ENCODE measurements at places on chromosomes 3 and 15. TPM values are rescaled to one million over a fixed set of nuclear protein-coding genes. Genes with fewer than 3 reads are reported as not detected.

Gene CCR8
- total RNA-seq, result not detected

Gene SOX14
- total RNA-seq, result 0.23 TPM

Gene MRAS
- total RNA-seq, result 9.1 TPM

Gene GRIP2
- total RNA-seq, result 4.5 TPM

Gene SKOR1
- total RNA-seq, result 0.17 TPM

Gene MYL3
- not detected for total RNA-seq

Gene ZPLD1
- total RNA-seq, result not detected

Gene FRMD4B
- 6.4 TPM for total RNA-seq

Gene P2RY13
- not detected for total RNA-seq

Gene SLC9A9
- total RNA-seq, result 1.6 TPM

Gene TF
- 0.76 TPM for total RNA-seq

Gene CCR5
- not detected for total RNA-seq

- DNase-seq, result no peak
Measured at GRCh38 chr15:39215015-39215414, 365.9 kb upstream of the THBS1 start.

DNA sequence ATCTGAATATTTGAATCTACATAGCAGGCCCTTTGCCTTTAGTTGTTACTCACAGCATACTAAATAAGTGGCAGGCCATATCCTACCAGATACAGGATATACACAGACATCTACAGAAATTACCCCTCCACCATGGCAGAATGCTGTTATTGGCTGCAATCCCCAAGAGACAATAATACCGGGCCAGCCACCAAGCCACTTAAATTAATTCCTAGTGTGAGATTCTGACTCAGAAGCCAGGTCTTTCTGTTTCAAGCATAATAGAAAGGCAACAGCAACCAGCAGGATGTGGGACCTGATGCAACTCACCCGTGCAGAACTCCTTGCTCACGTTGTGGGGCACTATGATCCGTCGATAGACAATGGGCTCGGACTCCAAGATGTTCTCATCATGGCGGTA is 39.8 kb downstream of the CLK3 start:
- no peak for DNase-seq

- DNase-seq, result no peak
Measured at GRCh38 chr3:172302203-172302602, 146.1 kb downstream of the GHSR start.

DNA sequence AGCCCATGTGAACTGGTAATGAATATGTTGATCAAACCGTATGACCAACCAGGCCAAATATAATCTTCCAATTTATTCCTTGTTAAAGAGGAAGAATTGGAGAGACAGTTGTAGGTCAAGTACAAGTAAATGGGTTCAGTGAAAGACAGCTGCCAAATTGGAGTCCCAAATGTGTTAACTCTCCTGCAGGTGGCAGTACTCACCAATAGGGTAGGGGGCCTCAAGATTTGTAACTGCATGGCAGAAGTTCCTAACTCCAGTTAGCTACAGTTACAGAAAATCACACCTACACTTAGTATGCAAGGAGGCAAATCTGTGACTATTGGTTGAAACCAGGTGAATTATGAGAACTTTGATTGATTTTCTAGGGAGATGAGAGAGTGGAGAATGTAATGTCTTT is 278.0 kb downstream of the ZBBX start:
- peak; percentile 76 for DNase-seq

GRCh38 chr3:197076415-197076814 is 46.8 kb upstream of the MELTF start:
- DNase-seq, result no peak

DNA sequence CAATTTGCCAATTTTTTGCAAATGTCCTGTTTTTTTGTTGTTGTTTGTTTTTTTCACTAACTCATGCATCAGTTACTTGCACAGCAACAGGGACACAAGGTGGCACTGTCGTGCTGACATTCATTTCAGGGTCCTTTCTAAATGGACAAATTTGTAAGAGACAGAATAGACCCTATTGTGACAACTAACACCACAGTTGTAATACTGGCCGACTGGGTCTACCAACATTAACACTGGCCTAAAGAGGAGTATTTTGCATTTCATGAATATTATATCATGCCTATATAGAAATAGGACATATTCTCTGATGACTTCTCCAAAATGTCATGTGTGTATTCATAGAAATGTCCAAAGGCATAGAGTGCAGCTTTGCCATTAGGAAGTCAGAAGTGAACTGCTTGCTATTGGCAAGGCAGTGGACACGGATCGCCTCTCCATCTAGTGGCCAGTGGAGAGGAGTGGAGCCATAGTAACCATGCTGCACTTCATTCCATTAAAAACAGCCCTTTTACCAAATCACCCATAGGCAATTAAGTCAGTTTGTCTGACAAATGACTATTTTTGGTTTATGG is 54.8 kb downstream of the ZBTB20 start:
- DNase-seq, result peak; percentile 68

DNA sequence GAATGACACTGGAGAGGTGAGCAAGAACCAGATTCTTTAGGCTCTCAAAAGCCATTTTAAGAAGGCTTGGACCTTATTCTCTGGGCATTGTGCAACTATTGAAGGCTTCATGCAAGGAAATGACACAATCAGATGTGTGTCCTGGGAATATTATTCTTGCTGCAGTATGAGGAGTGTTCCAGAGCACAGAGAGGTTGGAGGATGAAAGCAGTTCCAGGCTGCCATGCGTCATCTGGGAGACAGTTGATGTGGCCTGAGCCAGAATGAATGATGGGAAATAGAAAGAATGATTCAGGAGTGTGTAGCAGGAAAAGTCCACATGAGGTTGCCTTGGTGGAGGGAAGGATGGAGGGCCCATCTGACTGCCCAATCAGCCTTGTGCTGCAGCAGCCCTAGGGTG is 123.1 kb downstream of the CHCHD6 start:
- DNase-seq, result no peak

GRCh38 chr3:56894881-56895431 is 93.2 kb upstream of the ARHGEF3 start:
- no peak for DNase-seq

- DNase-seq, result no peak
Measured at GRCh38 chr3:183156266-183156665, 6.3 kb downstream of the LAMP3 start.

DNA sequence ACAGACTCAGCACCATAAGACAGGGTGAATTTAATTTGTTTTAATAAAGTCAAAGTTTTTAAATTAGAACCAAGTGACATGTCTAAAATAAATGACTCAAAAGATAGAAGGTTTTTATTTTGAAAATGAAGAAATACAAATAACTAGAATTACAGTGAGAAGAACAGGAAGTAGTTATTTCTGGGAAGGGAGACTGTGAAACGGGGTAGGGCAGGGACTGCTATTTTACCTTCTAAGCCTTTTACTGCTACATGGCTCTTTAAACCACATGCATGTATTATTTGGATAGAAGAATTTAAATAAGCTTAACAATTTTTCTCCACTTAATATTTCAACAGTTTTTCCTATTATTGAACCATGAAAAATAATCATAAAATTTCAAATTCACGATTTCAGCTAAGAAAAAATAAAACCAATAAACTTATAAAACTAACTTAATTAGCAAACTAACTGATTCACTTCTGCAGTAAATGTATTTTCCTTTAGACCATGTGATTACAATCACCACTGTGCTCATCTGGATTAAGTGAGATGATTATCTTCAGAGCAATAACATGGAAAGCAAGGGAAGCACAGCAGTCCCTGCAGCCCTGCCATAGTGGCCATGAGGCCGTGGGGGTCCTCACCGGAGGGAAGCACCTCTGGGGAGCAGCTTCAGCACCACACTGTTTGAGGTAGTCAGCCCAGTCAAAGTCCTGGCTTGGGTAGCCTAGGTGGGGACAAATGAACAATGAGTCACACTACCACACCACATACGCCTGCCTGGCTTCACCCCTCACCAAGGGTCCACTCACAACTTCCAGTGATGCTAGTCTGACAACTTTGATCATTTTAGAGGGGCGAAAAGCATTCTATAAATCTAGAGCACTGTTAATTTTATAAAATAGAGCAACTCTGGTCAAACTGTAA is 28.3 kb upstream of the STIMATE start:
- no peak for DNase-seq

GRCh38 chr3:29430558-29430971 is 149.7 kb downstream of the RBMS3 start:
- DNase-seq, result peak; percentile 44

DNA sequence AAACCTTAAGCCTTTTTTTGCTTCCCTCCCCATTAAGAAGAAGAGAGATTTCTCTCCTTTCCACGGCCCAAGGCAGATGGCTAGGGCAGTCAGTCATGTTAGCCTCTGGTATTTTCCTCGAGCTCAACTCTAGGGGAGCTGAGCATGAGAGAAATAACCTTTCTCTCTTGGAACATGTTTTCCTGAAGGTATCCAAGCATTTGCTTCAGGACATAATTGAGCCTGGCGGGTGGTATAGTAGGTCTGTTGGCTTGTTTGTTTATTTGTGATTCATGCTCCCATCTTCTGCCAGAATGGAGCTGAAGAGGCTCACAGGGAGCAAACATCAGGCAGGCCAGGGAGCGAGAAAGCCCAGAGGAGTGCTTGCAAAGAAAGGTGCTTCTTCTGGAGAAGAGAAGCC is 102.5 kb downstream of the MESD start:
- peak; percentile 10 for DNase-seq

DNA sequence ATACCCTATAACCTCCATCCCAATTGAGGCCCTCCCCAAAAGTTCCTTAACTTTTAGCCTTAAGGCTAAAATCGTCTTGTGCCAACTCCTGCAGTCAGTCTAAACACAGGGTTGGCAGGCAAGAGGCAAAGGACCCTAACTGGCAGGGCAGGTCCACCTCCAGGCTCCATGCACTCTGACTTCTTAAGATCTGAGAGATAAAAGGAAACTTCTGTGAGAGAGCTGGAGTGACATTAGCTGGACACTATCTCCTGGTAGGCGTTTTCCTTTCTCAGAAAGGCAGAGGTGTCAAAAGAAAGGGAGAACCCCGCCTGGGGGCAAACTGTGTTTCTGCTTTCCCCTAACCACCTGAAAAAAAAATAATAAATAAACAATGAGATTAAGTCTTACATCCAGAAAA is 3.6 kb downstream of the CHSY1 start:
- no peak for DNase-seq

DNA sequence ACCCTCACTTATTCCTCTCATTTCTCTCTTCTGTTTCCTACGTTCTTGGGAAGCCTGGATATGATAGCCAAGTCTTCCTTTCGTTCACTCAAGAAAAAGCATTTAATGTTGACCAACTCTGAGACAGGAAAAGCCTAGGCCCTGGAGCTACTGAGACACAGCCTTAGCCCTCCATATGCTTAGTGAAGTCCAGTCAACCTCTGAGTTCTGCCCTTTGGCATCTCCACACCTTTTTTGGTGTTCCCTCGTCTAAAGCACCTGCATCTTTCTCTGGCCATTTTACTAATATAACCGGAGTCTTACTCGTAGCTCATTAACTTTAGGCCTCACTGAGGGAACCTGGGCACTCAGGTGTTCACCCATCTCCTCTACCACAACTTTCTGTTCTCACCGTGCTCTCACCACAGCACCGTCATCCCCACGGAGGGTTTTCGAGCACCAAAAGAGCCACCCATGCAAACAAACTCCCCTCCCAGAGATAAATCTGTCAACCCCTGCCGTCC is 632 bp downstream of the MTHFS start:
- no peak for DNase-seq

DNA sequence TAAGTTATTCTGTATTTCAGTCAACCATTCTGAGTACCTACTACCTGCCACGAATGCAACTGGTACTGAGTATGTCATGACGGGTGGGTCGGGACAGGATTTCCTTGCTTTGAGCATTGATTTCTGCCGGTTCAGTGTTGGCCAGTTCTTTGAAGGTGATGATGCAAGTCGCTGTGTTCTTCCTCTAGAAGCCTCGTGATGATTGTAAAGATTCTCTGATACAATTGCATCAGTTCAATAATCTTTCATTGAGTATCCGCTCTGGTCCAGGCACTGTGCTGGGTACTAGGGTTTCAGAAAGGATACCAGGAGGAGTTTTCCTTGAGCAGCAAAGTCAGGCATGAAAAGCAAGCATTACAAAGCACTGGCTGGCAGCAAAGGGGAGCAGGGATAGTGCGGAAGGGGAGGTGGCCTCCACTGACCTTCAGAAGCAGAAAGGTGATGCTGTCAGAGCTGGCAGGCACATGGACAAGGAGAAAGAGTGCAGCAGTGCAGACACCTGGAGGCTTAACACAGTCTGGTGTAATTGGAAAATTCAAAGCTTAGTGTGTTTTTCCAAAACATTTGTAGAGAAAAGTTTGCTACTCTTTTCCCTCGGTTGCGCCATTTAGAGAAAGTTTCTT is 100.1 kb downstream of the RPL39L start:
- DNase-seq, result no peak

DNA sequence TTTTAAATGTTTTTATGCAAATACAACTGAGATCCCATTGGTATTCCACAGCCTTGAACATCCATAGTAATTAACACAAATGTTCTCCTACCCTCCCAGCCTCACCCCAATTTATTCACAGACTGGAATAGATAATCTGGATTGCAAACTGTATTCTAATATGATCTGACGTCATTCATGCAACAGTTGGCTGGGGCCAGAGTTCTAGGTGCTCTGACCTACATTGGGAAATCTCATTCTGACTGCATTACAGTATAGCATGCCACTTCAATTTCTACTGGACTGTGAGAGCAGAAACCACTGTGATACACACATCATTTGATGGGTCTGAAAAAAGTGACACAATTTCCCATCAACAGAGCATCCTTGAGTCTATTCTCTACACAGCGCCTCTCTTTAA is 403.1 kb downstream of the MAGI1 start:
- DNase-seq, result no peak

DNA sequence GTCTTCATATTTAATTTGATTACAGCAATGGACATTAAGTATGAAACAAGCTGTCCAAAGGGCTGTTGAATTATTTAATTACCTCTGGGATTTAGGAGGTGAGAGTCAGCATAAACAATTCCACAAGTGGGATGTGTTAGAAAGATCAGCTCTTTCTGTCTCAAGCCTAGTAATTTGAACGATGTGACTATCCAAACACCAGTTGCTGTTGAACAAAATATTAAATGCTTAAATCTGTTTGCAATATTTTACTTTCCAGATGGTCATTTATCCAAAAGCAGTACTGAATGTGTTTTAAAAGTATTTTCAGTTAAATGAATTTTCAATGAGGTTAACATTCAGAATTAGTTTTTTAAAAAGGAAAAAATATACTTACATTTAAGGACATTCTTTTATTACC is 12.7 kb downstream of the KCNAB1 start:
- DNase-seq, result no peak

DNA sequence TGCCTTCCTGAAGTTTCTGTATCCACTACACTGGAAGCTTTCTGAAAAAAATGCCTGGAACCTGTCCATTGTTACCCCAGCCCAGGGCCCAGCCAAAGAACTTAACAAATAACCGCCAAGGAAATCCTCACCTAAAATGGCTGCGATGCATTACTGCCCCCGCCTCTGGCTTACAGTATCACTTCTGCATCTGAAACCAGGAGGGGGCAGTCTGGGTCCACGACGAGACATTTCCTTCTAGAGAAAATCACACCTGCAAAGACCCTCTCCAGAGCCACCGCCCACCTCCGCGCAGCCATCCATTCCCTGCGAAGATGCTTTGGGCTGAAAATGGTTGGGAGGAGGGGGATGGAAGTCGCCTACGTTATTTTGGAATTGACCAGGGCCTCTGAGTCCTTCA is 22.4 kb upstream of the CELF6 start:
- peak; percentile 94 for DNase-seq

- no peak for DNase-seq
Measured at GRCh38 chr3:81437683-81438082, 323.8 kb downstream of the GBE1 start.

GRCh38 chr15:92393980-92394308 is 263 bp downstream of the ST8SIA2 start:
- peak; percentile 64 for DNase-seq
